ENCODE measurements at places on chromosomes 5 and 9.

- no peak for DNase-seq
These were observed 27.3 kb upstream of the FER start for GRCh38 chr5:108720391-108720790.

DNA sequence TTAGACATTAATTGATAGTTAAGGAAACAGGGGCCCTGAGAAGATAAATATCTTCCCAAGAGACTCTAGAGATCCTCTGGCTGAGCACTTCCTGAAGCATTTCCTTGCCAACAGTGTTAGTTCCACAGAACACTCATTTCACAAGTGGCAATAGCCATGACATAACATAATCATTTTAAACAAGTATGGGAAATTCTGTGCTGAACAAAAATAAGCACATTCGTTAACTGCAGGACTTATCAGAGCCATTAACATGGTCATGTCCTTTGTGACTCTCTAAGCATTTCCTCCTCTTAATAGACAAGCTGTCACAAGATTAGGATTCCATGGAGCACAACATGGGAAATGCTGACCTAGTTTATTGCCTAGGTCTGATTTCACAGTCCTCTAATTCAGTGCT is 184.9 kb downstream of the SNX18 start:
- DNase-seq, result no peak

DNA sequence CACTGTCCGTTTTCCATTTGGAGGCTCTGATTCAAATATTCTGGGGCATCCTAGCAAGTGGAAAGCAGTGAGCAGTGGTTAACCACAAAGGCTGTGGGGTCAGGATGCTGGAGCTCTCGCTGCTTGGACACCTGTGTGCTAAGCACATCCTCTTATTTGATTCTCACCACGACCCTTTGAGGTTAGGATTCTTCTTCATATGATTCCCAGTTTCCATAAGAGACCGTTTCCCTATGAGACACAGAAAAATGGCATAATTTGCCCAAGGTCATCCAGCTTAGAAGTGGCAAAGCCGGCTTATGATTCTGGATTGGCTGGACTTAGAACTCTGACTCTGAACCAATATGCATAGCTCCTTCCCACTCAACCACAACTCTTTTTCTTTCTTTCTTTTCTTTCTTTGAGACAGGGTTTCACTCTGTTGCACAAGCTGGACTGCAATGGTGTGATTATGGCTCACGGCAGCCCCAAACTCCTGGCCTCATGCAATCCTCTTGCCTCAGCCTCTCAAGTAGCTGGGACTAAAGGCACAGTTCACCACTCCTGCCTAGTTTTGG is 207.7 kb downstream of the TTLL11 start:
- no peak for DNase-seq

DNA sequence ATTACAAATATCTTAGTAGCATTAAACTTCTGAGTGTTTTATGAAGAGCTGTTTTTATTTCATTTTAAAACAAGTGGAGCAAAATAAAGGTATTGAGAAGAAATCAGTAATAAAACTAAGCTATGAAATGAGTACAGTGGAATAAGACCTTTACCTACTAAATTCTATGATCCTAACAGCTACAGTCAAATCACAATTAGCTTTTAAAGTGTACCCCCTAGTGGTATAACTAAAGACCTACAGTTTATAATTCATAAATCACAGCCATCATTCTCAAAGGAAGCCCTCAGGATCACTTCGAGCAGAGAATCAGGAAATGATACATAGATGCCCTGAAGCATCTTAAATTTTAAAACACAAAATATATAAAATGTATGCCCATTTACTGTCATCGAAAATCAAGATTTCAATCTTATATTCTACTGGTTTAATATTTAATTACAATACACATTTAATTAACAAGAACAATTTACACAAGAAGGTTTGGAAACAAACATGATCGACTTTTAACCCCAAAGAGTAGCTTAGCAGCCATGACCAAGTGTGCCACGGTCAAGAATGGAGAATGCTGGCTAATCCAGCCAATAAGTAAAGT is 12.3 kb downstream of the CCNH start:
- no peak for DNase-seq

- DNase-seq, result no peak
These were observed 218.0 kb downstream of the FANCC start for GRCh38 chr9:95099321-95100070.

DNA sequence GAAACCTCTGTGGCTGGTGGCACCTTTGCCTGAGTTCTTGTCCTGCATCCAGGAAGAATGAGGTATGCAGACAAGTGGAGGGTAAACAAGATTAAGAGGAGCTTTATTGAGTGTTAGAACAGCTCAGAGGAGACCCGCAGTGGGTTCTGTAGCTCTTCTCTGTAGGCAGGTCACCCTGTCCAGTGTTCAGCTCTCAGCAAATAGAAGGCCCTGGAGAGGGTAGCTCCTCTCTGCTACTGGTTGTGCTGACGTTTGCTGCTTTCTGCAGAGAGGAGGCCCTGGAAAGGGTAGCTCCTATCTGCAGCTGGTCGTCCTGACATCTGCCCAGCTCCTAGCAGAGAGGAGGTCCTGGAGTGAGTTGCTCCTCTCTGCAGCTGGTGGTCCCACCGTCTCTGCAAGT is 96.8 kb upstream of the CCDC112 start:
- no peak for DNase-seq

- no peak for DNase-seq
These were observed 5.7 kb downstream of the MEGF10 start for GRCh38 chr5:127296321-127296720.

DNA sequence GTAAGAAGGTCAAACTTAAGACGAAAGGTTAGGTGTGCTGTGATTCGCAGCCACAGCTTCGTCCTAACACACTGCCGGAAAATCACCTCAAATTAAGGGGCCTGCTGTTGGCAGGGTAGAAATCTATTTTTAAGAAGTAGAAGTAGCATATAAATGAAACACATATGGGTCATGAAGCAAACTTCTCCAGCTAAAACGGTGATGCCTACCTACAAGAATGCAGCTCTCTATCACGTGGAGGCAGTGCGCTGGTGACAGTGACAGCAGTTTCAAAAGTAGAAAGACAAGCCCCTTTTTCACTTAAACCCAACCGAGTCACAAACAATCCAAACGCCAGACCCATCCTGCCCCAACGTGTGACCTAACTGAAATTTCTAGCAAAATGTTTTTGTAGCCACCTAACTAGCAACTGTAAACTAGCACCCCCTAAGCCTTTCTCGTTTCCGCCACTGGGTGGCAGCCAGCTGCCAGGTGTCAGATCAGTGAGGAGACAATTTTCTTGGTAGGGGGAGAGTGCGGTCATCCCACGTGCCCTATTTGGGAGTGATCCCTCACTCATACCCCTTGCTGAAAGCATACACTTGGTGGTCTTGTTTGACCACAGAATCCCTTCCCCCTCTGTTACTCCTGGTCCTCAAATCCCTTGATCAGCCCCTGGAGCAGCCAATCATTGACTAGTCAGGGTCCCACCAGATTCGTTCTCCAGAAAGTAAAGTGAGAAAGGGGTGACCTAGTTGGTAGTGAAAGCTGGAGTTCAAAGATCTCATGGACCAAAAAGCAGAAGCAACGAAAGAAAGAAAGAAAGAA is 71.8 kb upstream of the MAMDC2 start:
- DNase-seq, result no peak

DNA sequence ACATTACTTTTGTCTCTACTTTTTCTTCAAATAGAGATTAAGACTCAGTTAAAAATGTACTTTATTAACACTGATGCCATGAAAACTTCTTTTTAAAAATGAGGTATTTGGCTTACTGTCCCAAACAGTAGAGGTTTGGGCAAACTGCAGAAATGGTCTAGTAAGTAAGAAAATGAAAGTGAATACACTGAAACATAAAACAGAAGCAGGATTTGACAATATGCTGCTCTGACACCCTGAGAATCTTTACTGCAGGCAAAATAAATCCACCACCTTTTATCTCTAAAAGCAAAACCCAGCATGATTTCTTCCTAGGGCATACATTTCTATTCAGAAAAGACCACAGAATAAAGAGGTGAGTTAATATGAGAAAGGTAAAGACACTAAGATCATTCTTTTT is 86.2 kb downstream of the SLC38A9 start:
- DNase-seq, result no peak

DNA sequence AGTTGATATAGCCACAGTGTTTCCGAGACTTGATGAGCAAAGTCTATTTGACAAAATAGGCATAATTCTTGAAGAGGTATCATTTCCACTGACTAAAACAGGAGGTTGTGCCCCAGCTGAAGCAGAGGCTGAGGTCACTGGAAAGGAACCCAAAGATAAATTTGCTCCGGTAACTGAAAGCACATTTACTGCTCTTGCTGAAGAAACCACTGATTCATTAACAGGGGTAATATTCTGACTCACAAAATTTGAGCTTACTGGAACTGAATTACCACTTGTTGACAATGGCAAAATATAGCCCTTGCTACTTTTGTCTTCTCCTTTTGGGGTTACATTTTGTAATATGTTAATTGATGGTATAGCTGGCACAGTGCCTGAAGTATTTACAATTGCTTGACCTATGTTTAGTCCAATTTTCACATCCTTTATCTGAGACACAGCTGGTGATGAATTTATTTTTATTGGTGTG is 30.2 kb downstream of the MLANA start:
- no peak for DNase-seq

GRCh38 chr5:172504701-172505402 is 50.5 kb upstream of the SH3PXD2B start:
- no peak for DNase-seq

Measured in stimulated activated CD8-positive, alpha-beta memory T cell treated with anti-CD3 and anti-CD28 coated beads, Interleukin-2, amount 100 ng/mL, for 1 hour (primary cell).